ENCODE measurements at places on chromosomes 7 and 10.

- DNase-seq: no peak
Measured at GRCh38 chr7:40401406-40401805, 266.6 kb downstream of the SUGCT start.

GRCh38 chr7:5701085-5701914 is 80.2 kb downstream of the RNF216 start:
- DNase-seq: peak; percentile 57

DNA sequence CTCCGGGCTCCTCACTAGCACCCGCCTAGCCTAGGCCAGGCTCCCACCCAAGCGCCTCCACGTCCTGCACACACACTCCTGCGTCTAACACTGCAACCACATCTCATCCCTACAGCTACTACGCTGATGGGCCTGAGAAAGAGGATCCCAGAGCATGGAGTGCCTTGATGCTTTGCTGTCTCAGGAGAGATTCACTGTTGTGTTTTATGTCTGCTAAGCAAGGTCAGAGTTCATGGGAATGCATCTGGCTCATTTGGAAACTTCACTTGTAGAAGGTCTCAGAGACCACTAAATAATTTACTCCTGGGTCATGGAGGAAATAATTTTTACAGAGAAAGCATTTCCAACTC is 88.7 kb downstream of the SLIT1 start:
- DNase-seq: no peak

DNA sequence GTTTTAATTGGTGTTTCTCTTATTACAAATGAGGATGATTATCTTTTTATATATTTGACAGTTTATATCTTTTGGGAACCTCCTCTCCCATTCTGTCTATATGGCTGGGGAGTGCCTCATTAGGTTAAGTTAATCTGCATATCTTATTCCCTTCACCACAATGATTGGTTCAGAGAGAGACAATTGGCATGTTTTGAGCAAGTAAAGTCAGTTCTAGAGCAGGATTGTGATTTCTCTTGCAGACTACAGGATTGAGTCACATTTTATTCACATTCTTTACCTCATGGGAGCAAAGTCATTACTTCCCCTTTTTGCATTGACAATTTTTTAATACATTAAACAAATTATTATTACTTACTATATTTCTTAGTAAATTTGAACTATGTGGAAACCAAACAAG is 345.6 kb downstream of the MDFIC start:
- no peak for DNase-seq

DNA sequence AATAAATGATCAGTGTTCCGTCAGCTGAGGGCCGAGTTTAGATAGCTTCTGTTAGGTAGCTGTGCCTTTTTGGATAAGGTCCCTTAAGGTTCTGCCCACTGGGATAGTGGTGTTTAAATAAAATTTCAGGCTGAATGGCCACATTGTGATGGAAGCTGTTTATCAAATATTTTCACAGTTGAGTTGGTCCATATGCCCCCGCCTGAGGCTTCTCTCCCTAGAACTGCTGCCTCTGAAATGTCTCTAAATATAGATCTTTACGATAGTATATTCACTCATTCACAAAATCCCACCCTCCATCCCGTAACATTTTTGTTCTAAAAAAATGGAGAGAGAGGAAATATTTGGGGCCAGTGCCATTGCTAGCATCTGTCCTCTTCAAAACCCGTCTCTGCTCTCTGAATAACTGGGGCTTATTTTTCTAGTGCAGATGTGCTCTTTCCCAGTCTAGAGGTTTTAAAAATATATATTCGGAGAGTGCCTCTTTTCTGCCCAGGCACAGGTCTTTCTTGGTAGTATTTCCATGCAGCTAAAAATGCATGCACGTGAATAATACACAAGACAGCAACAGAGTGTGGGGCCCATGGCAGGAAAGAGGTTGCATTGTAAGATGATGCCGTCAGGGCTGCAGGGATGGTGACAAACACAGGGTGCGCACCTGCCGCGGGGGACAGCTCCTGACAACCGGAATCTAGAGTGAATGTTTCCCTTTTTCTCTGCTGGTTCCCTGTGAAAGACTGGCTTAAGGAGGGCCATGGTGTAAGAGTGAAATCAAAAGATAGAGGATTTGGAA is 105.4 kb upstream of the BTBD16 start:
- no peak for DNase-seq

- no peak for DNase-seq
Measured at GRCh38 chr10:130926442-130926841, 385.1 kb downstream of the TCERG1L start.

DNA sequence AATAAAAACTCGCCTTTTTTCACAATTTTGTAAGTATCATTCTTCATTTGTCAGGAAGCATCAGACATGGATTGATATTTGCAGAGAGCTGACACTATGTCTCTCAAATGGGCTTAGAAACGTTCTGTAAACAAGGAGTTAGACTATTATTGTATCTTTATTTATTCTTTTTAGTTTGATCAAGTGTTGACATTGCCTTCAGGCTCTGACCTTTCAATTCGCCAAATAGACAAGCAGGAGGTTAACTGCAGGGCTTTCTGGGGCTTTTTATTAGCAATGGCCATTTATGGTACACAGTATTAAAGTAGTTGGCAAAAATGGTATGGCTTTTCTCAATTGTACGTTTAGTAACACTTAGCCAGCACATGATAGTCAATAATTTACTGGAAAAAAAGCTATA is 221.7 kb downstream of the ZWINT start:
- no peak for DNase-seq

GRCh38 chr7:157676456-157677255 is 339.9 kb downstream of the DNAJB6 start:
- DNase-seq: no peak

- no peak for DNase-seq
Measured at GRCh38 chr7:98657736-98658135, 40.7 kb downstream of the NPTX2 start.

Measured in GM13976 (cell line).